ENCODE measurements at places on chromosomes 4 and X.
A peak's percentile ranks its signal among the peaks of the same experiment; 100 is the strongest.

- peak; percentile 97 for DNase-seq
Measured at GRCh38 chr4:124641715-124642381, 70.7 kb downstream of the ANKRD50 start.

DNA sequence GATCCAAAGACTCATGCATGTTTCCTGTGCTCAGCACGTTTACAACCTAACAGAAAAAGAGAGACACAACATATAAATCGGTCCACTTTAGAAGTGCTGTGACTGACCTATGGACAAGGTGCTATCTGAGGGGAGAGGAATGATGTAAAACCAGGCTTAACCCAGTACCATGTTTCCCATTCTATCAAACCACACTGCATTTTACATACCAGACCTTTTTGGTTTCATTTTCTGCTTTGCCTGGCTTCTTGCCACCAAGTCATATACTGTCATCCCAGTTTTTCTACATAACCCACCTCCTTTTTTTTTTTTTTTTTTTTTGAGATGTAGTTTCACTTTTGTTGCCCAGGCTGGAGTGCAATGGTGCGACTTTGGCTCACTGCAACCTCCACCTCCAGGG is 82.2 kb downstream of the KLF8 start:
- no peak for DNase-seq

DNA sequence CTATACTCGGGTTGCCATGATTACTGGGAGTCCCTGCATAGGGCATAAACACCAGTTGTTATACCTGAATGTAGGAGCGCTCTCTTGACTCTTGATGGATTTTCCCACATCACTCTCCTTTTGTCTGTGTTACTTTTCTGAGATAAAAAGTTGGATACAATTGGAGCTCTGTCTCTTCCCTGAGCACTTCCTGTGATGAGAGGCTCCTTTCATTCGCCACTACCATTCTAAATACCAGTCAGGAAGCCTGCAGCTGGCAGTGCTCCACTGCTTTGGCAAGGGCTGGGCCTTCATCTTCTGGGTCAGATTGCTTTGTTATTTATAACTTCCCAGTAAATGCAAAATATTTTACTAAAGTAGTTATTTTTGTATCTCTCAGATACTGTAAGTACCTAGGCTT is 13.9 kb downstream of the TCEANC start:
- DNase-seq: no peak

DNA sequence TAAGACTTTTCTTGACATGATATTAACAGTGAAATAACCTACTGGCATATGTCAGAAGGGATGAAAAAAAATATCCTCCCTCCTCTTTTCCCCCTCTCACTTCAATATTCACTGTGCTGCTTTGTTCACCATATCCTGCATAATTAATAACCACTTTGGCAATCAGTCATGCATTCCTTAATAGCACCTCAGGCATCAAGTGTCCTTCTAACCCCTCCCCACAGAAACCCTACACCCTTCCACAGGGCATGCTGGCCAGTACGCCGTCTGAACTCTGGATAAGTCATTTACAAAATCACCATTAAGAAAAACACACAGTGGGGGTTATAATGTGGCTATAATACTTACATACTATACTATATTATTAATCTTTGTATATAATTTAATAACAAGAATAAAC is 165.9 kb downstream of the PDGFC start:
- peak; percentile 51 for DNase-seq

DNA sequence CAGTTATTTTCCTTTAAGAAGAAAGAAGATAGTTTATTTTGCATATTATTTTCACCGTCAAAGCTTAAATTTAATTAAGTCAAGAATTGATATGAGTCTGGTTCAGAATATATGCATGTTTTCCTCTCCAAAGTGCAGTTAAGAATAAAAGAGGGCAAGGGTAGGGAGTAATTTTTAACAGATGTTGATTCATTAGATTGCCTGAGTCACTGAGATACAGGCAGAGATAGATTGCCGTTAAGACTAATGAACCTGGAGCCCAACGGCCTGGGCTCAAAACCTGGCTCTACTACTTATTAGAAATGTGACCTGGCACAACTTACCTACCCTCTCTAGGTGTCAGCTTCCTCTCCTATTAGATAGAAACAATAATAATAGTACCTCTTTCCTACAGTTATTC is 1037.4 kb upstream of the PABPC4L start:
- no peak for DNase-seq

DNA sequence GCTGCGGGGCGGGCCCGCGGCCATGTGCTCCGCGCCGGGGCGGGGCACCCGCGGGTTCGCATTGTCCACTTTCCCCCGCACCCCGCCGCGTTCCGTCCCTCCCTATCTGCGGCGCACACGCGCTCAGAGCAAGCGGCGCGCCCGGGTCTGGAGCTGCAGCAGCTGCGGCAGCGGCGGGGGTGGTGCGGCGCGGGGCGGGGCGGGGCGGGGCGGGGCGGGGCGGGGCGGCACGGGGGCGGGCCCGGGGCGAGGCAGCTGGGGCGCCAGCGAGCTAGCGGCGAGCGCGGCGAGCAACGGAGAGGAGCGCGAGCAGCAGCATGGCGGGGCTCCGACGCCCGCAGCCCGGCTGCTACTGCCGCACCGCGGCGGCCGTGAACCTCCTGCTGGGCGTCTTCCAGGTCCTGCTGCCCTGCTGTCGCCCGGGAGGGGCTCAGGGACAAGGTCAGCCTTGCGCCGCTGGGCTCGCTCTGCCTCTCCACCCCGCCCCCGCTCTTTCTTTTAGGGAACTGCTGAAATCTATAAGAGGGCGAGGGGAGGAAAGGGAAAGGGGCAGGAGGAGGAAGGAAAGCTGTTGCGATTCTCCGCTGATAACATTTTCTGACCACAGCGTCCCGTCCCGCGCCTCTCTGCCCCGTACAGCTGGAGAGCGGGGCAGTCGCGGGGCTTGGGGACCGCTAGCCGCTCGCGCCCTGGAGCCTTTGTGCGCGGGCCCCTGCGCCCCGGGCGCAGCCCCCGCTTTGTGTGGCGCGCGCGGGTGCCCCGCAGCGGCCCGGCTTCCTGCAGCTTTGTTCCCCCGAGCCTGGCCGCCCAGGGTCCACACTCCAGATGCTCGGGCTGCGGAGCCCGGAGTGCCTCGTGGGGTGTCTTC is at the start of gene TMEM131L:
TMEM131L (plus strand) TSS at position 280 of the 868 bp plus-strand sequence; CDS start at position 318, 38 bp downstream.
- peak; percentile 71 for DNase-seq

- no peak for DNase-seq
Measured at GRCh38 chrX:27276751-27277150, 186.4 kb downstream of the PPP4R3C start.

DNA sequence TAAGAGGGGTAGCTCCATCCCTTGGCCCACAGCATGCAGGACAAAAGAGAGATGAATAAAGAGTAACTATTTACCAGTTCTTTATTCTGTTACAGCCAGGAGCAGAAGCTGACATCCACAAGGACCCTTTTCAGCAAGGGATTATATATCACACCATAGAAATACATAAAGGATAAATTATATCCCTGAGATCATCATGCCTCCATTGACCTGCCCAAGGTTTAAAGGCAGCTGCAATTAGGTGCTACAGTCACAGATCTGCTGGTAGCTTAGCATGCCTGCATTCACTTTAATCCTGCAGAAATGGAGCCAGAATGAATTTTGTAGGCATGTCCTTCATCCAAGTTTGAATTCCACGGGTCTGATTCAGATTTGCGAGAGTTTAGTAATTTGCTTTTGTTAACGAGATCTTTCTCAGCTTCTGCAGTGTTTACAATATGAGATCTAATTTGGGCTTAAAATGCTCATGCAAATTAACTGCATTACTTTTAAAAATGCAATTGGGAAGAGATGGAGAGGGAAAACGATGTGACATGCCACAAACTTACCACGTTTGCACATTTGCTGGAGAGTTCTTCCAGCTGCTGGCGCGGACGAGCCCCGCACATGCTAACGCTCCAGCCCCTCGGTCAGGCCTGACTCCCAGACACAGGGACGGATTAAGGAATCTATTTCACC is 327.0 kb upstream of the NOCT start:
- DNase-seq: no peak

DNA sequence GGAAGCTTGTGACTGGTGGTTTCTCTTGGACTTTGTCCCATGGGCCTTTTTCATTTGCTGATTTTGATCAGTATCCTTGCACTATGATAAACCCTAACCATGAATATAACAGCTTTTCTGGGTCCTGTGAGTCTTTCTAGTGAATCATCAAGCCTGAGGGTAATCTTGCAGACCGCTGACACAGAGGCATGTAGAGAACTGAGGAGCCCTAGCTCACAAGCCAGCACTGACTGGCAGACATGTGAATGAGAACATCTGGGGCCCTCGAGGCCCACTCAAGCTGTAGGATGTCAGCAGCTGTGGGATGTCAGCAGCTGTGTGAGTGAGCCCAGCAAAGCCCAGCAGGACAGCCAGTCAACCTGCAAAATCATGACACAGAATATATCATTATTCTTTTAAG is 36.7 kb downstream of the HMGB3 start:
- peak; percentile 32 for DNase-seq

DNA sequence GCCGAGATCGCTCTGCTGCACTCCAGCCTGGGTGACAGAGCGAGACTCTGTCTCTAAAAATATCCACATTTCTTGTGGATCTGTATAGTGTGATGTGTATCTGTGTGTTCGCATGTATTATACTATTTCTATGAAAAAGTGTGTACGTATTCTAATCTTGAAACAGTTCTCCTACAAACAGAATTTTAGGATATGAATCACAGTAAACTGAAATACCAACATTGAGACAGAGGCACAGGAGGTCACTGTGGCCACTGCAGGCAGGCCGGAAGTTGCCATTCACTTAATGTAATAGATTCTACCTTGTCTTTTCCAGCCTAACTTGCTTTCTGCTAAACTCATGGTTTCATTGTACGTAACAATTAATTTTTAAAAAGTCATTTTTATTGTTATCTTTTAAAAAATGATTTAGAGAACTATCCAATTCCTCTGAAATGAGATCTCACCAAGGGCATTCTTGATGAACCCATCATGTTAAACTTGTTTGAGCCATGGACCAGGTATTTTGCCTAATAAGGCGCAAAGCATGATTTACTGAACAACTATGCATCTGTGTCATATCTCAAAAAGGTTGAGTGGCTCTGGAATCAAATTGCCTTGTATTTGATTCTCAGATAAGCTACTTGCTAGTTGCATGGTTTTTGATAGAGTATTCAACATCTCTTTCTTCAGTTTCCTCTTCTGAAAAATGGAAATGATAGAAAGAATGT is 154.9 kb upstream of the GYPA start:
- peak; percentile 28 for DNase-seq

Measured in iris pigment epithelial cell (primary cell).